ENCODE measurements at places on chromosomes 2 and 18. TPM values are rescaled to one million over a fixed set of nuclear protein-coding genes. Genes with fewer than 3 reads are reported as not detected.

- DNase-seq, result no peak
These were observed 18.2 kb upstream of the CRIM1 start for GRCh38 chr2:36337354-36337753.

GRCh38 chr2:96633641-96634040 lies 4.5 kb downstream of the KANSL3 start:
- DNase-seq, result no peak

Gene PAIP2B
- total RNA-seq, result 3.8 TPM

DNA sequence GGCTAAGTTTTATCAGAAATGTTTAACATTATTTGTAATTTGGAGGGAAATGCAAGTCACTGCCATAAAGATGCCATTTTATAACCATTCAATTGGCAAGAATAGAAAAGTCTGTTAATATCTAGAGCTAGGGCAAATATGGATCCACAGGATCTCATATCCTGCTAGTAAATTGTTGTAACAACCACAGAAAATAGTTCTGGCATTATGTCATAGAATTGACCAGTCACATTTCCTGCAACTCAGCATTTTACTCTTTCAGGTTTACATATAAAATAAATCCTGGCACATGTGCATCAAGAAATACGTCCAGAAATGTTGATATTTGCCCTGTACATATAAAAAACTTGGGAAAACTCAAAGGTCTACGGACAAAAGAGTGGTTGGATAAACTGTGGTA lies 32.9 kb downstream of the OSBPL6 start:
- DNase-seq, result no peak

Gene SNTG2
- 5.2 TPM for total RNA-seq

GRCh38 chr2:16948053-16948452 lies 282.4 kb upstream of the CYRIA start:
- no peak for DNase-seq

Gene RND3
- 67.5 TPM for total RNA-seq

Gene RAB27B
- 0.33 TPM for total RNA-seq

- DNase-seq, result no peak
These were observed 23.6 kb upstream of the GMCL1 start for GRCh38 chr2:69805887-69806286.

DNA sequence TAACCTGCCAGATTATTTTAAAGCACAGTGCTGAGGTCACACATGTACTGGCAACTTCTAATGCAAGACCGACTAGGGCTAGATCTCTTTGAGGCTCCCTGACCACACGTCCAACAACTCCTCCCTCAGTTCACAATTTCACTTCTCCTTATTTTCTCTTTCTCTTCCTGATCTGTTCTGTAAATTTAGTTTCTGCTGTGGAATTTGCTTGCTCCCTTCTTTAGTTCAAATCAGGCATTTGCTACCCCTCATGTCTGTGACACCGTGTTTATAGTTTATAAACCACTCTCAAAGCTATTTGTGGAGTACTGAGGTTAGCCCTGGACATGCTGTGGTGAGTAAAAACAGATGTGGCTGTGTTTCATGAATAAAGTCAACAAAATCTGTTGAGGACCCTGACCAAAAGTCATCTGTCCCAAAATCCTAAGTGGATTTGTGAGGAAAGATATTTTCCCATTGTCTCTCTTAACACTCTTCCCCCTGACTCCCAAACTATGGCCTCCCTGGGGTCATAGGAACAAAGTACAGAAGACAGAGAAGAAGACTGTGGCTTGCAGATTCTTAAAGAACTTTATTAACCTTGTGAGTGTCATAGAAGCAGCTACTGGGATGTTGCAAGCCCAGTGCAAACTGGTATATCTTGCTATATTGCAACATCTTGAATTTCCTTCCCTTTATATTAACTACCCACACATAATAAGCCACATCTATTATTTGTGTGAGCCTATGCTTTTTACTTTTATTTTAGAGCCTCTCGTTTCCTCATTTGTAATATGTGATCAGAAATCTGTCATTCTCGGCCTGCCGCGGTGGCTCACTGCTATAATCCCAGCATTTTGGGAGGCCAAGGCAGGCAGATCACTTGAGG lies 3.5 kb upstream of the NAGK start:
- DNase-seq, result no peak

DNA sequence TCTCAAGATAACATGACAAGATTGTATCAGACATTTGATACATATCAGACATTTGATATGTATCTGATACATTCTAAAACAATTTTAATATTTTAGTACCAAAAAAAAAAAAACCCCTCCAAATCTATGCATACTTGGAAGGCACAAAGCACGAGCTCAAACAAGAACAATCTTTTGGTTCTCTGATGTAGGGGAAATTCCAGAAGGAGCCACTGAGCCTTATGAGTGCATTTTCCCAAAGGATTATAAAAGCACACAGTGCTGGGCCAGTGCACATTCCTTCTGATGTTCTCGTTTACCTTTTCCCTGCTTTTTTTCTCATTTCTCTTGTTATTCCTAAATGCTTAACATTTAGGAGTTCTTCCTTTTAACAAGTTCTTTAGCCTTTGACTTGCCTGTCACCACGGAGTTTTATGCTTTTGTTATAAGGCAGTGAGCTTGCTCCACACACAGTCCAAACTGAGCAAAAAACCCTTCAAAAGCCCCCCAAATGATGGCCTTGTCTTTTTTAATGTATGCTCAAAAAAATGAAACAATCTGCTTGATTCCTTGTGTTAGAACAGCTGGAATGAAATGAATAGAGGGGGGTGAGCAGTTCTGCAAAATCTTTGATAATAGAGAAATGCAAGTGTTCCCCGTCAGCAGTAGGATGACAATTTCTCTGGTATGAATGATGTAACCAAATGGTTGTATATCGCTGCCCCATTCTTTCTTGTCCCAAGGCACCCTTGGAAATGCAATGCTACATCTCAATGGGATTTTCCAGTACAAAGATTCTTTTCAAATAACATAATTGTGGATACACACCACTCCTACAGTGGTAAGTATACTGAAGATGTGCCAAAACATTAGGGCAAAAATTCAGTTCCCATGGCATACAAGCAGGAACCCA lies 597.2 kb upstream of the ZEB2 start:
- DNase-seq, result no peak

GRCh38 chr18:31610286-31611205 lies 18.9 kb downstream of the TTR start:
- DNase-seq, result no peak

DNA sequence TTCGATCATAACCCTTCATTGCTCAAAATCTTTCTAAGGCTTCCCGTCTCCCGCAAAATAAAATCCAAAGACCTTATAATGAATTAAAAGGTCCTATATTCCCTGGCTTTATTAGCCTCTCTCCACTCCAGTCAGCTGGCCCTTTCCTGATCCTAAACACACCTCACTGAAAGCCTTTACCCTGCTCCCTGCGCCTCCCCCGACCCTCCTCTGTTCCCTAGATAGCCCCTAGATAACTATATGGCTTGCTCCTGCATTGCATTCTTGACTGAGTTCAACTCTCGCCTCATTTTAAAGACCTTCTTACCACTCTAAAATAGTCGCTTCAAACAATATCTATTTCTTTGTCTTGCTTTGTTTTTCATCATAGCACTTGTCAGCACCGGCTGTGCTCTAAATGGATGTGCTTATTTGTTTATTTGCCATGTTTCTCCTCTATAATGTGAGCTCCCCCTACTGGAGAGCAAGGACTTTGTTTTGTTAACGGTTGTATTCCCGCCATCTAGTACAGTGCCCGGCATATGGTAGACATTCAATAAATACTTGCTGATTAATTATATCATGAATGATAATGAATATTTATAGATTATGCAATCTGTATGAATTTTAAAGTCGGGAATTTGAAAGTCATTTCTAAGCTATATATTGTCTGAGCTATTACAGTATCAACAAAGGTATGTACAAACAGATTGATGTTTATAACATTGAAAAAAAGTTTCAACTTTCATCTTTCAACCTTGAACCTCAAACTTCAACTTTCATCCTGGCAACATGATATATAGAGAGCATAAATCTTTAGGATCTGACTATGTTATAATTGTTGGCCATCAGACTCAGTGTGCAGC lies 32.4 kb upstream of the VIT start:
- no peak for DNase-seq

Gene VWA3B
- not detected for total RNA-seq

GRCh38 chr2:143473216-143473615 lies 344.0 kb downstream of the ARHGAP15 start:
- DNase-seq, result no peak

- DNase-seq, result no peak
These were observed 72.0 kb downstream of the CDH7 start for GRCh38 chr18:65822826-65823225.

GRCh38 chr2:71930049-71930681 lies 217.5 kb downstream of the CYP26B1 start:
- peak; percentile 76 for DNase-seq

GRCh38 chr2:2804528-2804927 lies 473.5 kb upstream of the MYT1L start:
- no peak for DNase-seq

Gene EMILIN2
- total RNA-seq, result 32.4 TPM

GRCh38 chr2:34997779-34998178 lies 1357.8 kb upstream of the CRIM1 start:
- no peak for DNase-seq

Gene ACTR3
- 322 TPM for total RNA-seq

DNA sequence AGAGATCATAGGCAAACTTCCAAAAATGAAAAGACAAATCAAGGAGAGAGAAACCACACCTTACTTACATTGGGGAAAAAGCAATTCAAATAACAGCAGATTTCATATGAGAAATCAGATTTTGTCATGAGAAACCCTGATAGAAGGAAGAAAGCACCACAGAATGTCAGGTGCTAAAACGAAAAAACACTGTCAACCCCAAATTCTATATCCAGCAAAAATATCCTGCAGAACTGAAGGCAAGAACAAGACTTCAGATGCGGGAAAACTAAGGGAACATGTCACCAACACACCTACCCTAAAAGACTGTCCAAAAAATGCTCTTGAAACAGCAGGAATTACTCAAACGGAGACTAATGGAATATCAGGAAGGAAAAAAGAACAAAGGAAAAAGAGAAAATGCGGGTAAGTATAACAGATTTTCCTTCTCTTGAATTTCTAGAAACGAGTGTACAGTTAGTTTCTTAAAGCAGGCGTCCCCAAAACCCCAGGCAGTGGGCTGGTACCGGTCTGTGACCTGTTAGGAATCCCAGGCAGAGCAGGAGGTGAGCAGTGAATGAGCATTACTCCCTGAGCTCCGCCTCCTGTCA lies 7.3 kb upstream of the ID2 start:
- DNase-seq, result no peak

Gene HOXD9
- 12.0 TPM for total RNA-seq

GRCh38 chr18:27994571-27994970 lies 182.4 kb downstream of the CDH2 start:
- no peak for DNase-seq

Gene TMEM237
- total RNA-seq, result 30.8 TPM

- DNase-seq, result no peak
These were observed 35.5 kb downstream of the GREB1L start for GRCh38 chr18:21277578-21277977.

Gene HTR2B
- 9.4 TPM for total RNA-seq

GRCh38 chr18:76808561-76808960 lies 13.8 kb upstream of the ZNF236 start:
- DNase-seq, result no peak

- DNase-seq, result no peak
These were observed 85.6 kb downstream of the DOCK10 start for GRCh38 chr2:224956706-224957105.

DNA sequence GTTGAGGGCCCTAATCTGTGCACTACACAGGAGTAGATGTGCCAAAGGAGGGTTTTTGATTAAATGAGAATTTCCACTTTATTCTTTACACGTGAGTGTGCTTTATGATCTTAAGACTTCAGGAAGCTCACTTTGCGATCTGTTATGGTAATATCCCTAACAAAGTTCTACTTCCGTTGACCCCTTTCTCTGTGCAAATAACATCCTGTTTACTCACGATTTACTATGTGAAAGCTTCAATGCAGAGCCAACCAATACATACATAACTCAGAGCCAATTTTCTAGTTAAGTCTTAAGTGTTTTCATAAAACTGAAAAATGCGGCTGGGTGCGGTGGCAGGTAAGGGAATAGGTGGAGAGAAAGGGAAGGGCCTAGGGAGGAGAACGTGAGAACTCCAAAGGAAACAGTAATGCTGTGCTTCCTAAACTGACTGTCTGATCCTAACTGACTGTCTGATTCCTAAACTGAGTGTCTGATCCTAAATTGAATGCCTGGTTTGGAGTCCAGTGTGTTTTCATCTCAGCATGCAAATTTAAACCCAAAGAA lies 87.6 kb downstream of the PLCL1 start:
- no peak for DNase-seq
